ENCODE measurements at places on chromosomes 5 and 9.

DNA sequence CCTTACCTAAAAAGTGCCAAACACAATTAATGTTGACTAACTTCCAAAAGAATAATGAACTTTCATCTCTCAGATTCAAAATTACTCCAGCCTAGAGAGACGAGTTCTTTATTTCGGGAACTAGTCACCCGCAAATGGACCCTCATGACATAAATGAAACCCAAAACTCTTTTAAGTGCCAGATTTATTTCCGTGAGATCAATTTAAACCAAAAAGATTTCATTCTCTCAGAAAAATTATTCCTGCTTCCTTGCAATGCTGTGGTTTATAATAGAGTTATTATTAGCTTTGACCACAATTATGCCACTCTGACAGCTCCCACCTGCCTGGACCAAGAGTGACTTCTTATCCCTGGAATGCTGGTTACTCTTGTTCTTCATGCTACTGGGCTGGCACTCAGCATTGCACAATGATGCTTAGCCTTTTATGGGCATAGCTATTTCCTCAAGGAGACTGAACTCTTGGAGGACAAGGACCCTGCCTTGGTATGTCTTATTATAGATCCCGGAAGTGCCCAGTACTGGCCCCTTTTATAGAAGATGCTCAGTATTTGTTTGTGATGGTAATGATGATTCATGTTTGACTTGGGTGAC is 183.5 kb downstream of the SNX18 start:
- H3K36me3 ChIP-seq, result no peaks in the 10 kb centered on the region
- no peak for DNase-seq
- H3K27ac ChIP-seq, result no peak overlapping the region

GRCh38 chr5:158600679-158601078 is 499.0 kb downstream of the EBF1 start:
- H3K27me3 ChIP-seq, result no peaks in the 10 kb centered on the region
- no peak for DNase-seq
- H3K4me3 ChIP-seq, result no peak overlapping the region
- no peak overlapping the region for H3K27ac ChIP-seq

- peak overlapping the region; percentile 84 for H3K27ac ChIP-seq
- H3K4me3 ChIP-seq, result peak overlapping the region; percentile 79
- H3K4me1 ChIP-seq, result peaks cover 29% of the 10 kb centered on the region
Measured at GRCh38 chr9:137255448-137256114, 454 bp downstream of the NELFB start.

DNA sequence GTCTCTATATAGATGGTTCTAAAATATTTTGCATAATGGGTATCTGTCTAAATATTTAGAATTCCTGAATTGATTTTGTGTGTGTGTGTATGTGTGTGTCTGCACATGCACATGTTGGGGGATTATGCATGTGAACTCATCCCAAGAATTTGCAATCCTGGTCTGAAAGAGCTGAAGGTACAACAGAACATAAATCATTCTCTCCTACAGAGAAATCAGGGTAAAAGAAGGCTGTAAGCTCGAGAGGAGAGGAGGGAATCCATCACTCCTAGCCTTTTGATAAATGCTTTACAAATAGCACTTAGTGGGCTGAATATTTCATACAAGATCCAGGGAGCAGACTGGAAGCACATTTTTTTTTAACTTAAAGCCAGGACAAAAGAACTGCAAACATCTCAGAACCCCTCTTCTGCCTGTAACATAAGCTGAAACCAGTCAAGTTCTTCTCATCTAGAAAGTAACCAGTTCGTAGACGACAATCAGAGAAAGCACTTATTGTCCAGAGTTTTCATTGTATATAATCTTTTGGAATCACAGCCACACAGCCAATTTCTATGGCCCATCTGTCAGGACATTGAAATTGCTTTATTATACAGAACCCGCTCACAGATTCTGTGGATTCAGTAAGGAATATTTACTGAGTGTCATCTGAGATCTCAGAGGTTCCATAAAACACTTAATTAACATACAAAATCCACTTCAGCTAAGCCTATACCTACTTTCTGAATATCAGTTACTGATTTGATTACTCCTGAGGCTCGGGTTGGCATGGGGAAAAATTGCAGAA is 541.4 kb upstream of the ZNF462 start:
- H3K27me3 ChIP-seq, result no peaks in the 10 kb centered on the region
- no peak overlapping the region for H3K4me3 ChIP-seq
- no peak overlapping the region for H3K27ac ChIP-seq
- no peak for DNase-seq
